ENCODE measurements at places on chromosomes 4 and X. TPM values are rescaled to one million over a fixed set of nuclear protein-coding genes. Genes with fewer than 3 reads are reported as not detected.

CSAG1 gene
- not detected for total RNA-seq

ANKRD37 gene
- total RNA-seq: 0.98 TPM

ENPP6 gene
- not detected for total RNA-seq

RPS3A gene
- total RNA-seq: 2,466 TPM

TKTL2 gene
- total RNA-seq: not detected

LRAT gene
- total RNA-seq: 0.20 TPM

EPHA5 gene
- 0.07 TPM for total RNA-seq

HHIP gene
- 1.3 TPM for total RNA-seq

NOX1 gene
- total RNA-seq: not detected

CENPC gene
- total RNA-seq: 28.7 TPM

HPGD gene
- total RNA-seq: not detected

CYP2U1 gene
- total RNA-seq: 8.4 TPM

SH2D1A gene
- 1.9 TPM for total RNA-seq

HEPH gene
- 12.2 TPM for total RNA-seq

TREX2 gene
- total RNA-seq: 1.6 TPM

ELF2 gene
- total RNA-seq: 37.8 TPM

CTAG1A gene
- total RNA-seq: not detected

TMPRSS11E gene
- not detected for total RNA-seq

ITGB1BP2 gene
- 7.1 TPM for total RNA-seq

GAB1 gene
- total RNA-seq: 29.2 TPM

KIF4A gene
- total RNA-seq: 58.5 TPM

CPLX1 gene
- 2.5 TPM for total RNA-seq

AWAT2 gene
- not detected for total RNA-seq

XKRX gene
- total RNA-seq: 0.41 TPM

IL2 gene
- total RNA-seq: not detected

MAP7D2 gene
- total RNA-seq: 6.5 TPM

PABPC5 gene
- total RNA-seq: 10.0 TPM

AFM gene
- total RNA-seq: not detected

KLF3 gene
- 38.2 TPM for total RNA-seq

ADH7 gene
- total RNA-seq: not detected

ZFP42 gene
- 0.77 TPM for total RNA-seq

PLS3 gene
- total RNA-seq: 307 TPM

MAGEB1 gene
- not detected for total RNA-seq

SMIM31 gene
- total RNA-seq: not detected

Data from neural crest cell (in vitro differentiated cells).